Stimulated activated CD4-positive, alpha-beta T cell treated with anti-CD3 and anti-CD28 coated beads, Interleukin-1b, Interleukin-23, amount 100 ng/mL, for 24 hours (primary cell): ENCODE measurements at places on chromosomes 1 and 21.

DNA sequence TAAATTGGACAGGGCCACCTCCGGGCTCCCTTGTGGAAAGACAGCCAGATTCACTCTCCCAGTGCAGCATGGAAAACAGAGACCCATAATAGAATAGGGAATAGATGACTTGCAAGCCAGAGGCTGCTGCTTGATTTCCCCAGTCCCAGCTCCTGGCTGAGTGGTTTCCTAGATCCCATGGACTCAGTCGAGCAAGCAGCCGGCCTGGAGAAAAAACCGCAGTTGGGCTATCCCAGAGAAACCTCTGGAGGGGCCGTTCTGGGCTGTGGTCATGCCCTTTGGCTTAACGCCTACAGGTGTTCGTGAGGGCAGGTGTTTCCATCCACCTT lies 61.7 kb downstream of the ELK4 start:
- DNase-seq = no peak

DNA sequence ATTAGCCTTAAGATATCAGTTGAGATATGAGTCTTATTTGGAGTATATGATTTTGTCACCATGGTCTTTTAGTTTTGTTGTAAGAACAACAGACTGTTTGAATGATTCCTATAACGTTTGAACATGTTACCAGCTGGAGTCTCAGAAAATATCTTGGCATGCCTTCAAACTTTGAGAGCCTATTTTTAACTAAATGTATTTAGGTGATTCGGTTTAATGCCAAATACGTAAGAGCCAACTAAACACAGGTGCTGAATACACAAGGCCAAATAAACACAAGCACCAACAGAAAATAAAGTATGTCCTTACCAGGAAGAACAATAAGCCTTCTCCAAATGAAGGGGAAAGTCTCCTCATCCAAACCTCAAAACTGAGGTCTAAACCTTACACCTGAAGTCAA lies 48.6 kb downstream of the PRKACB start:
- no peak for DNase-seq

GRCh38 chr1:119340861-119341261 lies 27.7 kb upstream of the HAO2 start:
- DNase-seq = no peak

DNA sequence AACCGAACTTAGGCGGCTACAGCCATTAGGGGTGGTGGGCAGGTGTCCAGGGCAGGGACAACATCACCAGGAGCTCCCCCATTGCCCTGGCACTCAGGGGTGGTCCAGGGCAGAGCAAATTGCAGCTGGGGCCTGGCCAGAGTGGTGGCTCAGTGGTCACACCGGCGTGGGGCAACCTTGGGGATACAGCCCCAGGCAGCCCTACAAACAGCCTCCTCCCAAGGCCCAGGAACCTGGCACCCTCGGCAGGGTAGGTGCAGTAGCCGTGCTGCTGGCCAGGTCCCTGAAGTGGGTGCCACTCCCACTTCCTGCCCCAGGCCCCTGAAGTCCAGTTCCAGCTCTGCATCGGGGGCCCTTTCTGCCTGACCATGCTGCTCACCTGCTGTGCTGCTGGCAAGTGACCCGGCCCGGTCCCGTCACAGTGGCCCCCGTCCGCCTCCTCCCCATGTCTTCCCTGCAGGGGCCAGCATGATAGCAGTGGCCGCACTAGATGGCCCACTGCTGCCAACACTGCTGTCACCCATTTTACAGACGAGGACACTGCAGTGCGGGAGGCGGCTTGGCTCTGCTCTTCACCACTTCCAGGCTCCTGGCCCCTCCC lies 712.8 kb downstream of the MATN1 start:
- no peak for DNase-seq

- no peak for DNase-seq
Observed at GRCh38 chr21:31943561-31943960, 70.7 kb downstream of the HUNK start.

DNA sequence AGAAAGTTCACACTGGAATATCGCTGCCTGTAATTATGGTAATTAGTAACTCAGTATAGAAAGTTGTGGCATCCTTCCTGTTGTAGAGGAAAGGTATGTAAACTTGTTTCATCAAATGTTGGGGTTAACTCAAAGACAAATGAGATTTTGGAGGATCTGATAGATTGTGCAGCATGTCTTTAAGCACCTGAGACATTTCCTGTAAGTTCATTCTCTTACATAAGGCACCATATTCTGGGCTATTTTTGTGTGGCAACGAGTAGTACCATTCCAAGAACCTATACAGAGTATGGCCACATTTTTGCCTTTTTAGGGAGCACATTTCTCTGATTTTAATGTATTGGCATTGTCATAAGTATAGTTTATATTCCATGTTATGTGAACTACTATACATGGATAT lies 88.8 kb downstream of the CDC14A start:
- DNase-seq = no peak

- DNase-seq = no peak
Observed at GRCh38 chr1:168792592-168793125, 63.7 kb upstream of the DPT start.

GRCh38 chr1:1599935-1600860 lies at the start of gene FNDC10:
FNDC10 (minus strand) TSS chr1:1600135; CDS start chr1:1600015, 120 bp downstream.
- no peak for DNase-seq

DNA sequence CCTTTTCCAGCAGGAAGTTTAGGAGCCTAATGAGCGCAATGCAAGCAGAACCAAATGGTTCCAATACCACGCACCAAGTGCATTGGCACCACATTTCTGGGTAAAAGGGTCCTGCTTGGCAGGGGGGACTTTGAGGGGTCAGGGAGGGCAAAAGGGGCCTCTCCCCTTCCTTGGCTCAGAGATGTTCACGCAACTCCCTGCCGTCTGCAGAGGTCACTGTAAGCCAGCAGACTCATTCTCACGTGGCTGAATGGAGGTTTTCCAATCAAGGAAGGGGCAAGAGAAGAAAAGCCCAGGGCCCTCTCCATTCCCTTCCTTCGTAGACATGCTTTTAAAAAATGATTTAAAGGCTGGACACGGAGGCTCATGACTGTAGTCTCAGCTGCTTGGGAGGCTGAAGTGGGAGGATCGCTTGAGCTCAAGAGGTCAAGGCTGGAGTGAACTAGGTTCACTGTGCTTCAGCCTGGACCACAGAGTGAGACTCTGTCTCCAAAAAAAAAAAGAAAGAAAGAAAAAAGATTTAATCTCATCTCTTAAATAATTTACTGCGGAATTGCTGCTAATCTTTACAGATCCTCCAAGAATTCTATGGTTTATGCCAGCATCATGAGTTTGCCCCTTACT lies 80.3 kb downstream of the RUNX3 start:
- DNase-seq = no peak

DNA sequence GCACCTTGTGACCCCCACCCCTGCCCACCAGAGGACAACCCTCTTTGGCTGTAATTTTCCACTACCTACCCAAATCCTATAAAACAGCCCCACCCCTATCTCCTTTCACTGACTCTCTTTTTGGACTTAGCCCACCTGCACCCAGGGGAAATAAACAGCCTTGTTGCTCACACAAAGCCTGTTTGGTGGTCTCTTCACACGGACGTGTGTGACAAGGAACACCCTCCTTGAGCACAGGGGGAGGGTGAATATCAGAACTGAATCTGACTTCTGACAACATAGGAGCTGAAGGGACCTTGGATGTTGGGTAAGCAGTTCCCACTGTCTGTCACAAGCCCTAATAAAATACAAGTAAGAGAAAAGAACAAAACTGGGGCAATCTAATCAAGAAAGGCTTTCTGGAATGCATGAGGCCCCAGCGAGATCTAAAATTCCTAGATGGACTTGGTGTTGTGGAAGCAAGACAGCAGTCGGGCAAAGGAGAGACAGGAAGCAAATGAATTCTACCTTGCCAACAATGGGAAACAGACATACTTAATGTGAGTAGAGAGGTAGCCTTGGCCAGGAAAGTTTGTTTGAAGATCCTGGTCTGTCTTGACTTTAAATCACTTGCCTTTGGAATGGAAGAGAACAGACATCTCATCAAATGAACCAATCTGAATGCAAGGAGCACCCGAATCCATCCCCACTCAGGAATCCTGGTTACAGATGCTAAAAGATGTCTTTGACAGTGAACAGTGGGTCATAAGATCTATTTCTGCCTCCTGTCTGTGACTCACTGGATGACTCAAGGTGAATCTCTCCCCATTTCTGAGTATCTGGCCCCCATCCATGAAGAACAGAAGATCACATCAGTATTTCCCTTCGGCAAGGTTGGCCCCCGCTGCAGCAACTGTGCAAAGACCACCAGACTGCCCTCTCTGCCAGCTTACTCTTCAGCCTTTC lies 53.3 kb downstream of the OLFML3 start:
- DNase-seq = no peak

- no peak for DNase-seq
Observed at GRCh38 chr21:41481191-41481590, 26.8 kb downstream of the TMPRSS2 start.

GRCh38 chr1:22500471-22500870 lies 48.8 kb downstream of the ZBTB40 start:
- DNase-seq = no peak

- DNase-seq = no peak
Observed at GRCh38 chr1:53046930-53047329, 15.1 kb upstream of the PODN start.

- no peak for DNase-seq
Observed at GRCh38 chr1:117499071-117499470, 106.8 kb upstream of the TENT5C start.

DNA sequence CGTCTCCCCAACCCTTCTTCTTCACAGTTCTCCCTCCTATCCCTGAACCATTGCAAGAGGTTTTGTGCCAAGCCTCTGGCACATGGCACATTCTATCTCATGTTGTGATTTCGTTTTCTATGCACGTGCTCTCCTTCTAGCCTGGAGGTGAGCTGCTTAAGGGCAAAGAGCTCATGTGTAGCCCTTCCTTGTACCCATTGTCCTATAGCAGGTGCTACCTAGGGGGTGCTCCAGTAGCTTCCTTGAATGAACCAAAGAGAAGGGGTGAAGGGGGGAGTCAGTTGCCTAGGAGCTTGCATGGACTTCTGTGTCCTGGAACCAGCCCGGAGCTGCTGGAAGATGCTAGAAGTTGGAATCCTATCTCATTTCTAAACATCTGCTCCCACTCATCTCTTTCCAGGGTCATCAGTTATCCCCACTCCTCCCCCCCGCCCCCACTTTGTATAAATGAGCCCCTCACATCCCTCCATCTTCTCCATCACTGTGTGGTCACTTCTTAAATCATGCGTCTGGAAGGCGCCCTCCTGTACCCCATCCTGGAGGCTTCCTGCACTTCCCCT lies 535 bp upstream of the DISC1 start:
- DNase-seq = no peak

DNA sequence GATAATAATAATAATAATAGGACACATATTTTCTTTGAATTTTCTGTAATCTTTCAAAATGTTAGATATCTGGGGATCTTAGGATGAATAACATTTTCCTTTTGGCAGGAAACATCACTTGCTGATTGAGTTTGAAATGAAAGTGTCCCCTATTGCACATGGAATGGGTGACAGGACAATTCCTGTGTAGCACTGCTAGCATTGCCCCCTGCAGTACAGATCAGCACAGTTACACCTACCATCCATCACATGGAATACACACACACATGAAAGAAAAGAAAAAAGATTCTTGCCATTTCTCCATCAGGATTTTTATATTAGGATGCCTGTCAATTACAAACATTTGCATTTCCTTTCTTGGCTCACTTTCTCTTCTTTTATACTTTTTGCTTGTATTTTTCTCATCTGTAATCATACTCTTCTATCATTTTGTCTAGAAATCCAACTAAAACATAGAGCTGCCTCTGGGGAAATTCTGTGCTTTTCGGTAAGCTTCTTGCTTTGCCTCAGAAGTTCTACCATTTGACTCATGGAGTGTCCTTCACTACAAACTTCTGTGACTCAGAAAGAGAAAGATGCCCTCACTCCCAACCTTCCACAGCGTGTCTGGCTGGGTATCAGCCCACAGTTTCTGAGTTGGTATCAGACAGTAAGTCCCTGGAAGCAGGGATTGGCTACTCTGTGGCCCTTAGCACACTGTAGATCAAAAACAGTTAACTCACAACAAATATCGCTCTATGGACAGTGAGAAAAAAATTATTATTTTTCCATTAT lies 641.2 kb downstream of the PTPRC start:
- no peak for DNase-seq

- no peak for DNase-seq
Observed at GRCh38 chr1:4633346-4633745, 21.1 kb upstream of the AJAP1 start.

- no peak for DNase-seq
Observed at GRCh38 chr1:54716299-54717047, 812 bp downstream of the TTC4 start.

DNA sequence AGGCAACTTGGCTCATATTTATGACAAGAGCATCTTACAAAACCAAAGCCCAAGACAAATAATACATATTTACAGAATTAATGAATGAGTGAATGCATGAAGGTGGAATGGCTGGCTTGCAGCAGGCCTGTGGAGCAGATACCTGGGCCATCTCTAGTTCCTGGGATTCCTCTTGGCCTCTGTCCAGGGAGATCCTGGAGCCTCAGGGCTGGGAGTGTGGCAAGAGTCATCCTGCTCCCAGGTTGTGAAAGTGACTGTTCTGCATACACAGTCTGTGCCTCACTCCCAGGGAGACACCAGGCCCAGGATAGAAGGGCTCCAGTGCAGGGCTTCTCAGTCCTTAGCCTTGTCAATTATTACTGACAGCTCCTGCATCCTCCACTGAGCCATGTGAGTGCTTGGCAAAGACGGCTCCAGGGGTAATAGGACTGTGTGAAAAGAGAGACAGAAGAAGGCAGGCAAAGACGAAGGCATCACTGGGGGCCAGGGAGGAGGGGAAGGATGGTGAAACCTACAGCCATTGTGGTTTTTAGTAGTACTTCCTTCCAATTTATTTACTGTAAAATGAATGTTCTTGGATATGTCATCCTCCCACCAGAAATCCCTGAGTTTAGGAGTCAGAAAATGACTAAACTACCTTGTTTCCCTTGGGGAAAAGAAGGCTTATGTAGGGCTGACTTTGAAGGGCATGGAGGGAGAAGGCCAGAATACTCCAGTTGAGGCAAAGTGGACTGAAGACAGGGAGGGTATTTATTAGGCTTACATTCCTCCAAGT lies 14.3 kb upstream of the KPRP start:
- no peak for DNase-seq

DNA sequence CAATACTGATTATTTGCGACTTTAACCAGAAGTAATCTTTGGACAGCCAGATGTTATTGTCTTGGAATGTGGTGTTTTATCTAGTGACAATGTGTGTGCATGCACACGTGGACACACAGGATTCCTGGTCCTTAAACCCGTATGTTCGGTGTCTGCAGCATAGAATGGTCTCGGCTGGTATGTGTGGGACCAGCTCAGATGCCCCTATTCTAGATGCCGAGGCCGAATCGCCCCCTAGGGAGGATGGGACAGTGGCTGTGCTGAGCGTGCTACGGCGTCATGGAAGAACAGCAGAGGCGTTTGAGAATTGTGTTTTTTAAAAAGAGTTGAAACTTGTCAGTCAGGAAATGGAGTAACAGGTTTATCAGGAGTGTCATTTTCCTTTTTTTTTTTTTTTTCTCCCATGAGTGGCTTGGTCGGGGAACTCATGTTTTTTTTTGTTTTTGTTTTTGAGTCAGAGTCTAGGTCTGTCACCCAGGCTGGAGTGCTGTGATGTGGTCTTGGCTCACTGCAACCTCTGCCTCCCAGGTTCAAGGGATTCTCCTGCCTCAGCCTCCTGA lies 30.1 kb downstream of the SKI start:
- no peak for DNase-seq
